ENCODE measurements at places on chromosomes 16 and 17. TPM values are rescaled to one million over a fixed set of nuclear protein-coding genes. Genes with fewer than 3 reads are reported as not detected.

SLC6A4 gene
- total RNA-seq, result not detected

RUNDC3A gene
- 0.54 TPM for total RNA-seq

C1QTNF8 gene
- total RNA-seq, result not detected

EXOC3L1 gene
- not detected for total RNA-seq

PITPNM3 gene
- 1.8 TPM for total RNA-seq
